ENCODE measurements at places on chromosomes 6 and 20. TPM values are rescaled to one million over a fixed set of nuclear protein-coding genes. Genes with fewer than 3 reads are reported as not detected.

GRCh38 chr6:7542065-7542873, 798 bp downstream of the DSP start:
- peak; percentile 83 for DNase-seq

Gene DNAH8
- 0.05 TPM for total RNA-seq

DNA sequence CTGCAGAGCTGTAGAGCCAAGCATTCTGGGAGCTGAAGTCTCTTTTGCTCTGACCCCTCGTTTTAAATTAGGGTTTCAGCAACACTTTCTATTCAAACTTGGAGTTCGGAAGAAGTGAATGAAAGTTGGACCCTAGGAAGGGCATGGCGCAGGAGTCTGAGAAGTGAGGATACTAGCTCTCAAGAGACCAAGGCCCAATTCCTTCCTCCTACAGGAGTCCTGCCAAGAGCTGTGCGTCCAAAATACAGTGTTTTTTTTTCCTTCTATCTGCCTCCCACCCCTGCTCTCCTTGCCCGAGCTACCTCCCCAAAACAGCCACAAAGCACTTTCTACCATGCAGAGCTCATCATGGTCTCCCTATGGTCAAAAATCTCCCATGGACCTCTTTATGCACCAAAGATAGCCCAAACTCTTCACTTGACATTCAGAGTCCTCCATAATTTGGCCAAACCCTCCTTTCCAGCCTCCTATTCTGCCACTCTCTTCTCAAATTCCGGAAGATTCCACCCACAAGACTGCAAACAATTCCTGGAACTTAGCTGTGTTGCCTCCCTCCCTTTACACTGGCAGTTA, 649 bp upstream of the CSNK2A1 start:
- DNase-seq = no peak

Gene IER3
- 28.5 TPM for total RNA-seq

Gene PRPH2
- total RNA-seq = 1.00 TPM

DNA sequence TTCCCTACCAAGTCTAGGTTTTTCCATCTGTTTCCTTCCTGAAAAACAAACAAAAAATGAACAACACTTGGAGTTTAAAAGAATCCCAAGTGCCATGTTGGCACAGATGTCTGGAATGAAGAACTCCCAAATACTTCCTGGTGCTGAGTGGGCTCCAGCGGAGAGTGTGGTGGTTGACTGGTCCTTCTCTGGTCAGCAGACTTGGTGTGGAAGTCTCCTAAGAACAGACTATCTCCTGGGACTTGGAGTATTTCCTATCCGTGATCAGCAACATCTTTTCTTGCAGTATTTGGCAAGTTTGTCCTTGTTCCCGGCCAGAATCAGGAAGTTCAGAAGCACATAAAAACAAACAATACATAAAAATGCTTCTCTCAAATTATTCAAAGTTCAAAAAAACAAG, 154.1 kb downstream of the MTFR2 start:
- DNase-seq = no peak

GRCh38 chr6:160198606-160199211, 59.9 kb downstream of the SLC22A2 start:
- no peak for DNase-seq

Measured in posterior vena cava (tissue), 2 donors.